ENCODE measurements at places on chromosomes 1 and 21.

GRCh38 chr1:114323959-114324661 is 170.4 kb upstream of the SYT6 start:
- no peak for DNase-seq

DNA sequence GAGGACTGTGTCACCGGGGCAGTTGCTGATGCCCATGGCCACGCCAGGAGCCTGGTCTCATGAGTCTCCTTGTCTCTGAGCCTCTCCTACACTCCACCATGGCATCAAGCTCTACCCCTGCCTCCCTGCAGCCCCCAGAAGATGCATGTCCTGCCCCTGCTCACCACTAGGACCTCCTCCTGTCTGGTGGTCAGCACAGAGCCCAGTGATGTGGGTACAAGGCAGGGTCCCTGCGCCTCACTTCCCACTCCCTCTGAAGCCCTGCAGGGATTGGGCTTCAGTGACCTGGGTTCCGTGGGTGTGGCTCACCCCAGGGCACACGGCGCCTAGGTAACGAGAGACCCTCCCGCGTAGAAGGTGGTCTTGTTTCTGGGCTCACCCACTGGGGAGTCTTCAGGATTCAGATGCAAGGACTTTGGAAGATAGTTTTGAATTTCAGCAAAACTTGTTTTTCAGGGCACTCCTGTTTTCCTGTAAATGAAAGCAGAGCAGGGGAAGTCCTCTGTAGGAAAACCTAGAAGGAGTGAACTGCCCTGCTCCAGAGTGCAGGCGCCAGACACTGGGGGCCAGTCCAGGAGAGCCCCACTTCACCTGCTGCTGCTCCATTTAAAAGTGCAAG is 2.8 kb downstream of the COL18A1 start:
- no peak for DNase-seq

DNA sequence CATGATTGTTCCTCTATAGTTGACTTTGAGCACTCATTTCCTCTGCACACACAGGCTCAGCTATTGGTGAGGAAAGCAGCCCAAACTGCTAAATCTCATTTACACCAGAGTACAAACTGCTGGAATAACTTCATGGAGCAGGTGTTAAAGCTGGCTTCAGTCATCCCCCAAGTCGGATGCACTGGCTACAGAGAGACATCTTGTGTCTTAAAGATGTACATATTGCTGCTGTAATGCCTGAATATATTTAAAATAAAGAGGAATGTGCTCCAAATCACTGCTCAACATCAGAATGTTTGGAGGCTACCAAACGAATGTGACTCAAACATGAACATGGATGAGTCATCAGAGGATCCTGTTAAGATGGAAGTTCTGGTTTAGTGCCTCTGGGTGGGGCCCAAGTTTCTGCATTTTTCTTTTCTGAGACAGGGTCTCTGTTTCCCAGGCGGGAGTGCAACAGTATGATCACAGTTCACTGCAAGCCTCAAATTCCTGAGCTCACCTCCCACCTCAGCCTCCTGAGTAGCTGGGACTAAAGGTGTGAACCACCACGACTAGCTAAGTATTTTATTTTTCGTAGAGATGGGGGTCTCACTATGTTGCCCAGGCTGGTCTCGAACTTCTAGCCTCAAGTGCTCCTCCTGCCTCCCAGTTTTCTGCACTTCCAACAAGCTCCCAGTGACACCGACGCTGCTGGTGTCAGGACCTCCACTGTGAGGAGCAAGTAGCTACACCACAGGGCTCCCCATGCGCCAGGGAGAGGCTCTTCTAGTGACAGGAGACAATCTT is 79.0 kb upstream of the KRTAP19-8 start:
- no peak for DNase-seq

DNA sequence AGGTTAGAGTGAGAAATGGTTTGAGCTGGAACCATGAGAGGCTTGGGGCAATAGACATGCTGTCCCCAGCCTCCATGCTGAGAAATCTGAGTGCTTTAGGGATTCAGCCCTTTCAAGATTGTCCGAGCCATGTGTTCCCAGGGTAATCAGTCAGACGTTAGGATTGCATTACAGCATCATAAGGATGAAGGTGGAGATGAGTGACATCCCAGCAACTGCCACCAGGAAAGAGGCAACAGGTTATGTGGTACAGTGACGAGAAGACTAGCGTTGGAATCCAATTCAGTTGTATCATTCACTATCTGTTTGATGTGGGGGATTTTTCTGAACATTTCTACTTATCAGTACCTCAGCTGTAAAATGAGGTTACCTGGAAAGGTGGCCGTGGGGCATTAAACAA is 1.7 kb downstream of the CAMK1G start:
- DNase-seq: no peak

GRCh38 chr1:17581389-17582123 is 42.1 kb downstream of the ARHGEF10L start:
- DNase-seq: no peak

- DNase-seq: no peak
Observed at GRCh38 chr1:167430849-167431242, 87.5 kb downstream of the CD247 start.

DNA sequence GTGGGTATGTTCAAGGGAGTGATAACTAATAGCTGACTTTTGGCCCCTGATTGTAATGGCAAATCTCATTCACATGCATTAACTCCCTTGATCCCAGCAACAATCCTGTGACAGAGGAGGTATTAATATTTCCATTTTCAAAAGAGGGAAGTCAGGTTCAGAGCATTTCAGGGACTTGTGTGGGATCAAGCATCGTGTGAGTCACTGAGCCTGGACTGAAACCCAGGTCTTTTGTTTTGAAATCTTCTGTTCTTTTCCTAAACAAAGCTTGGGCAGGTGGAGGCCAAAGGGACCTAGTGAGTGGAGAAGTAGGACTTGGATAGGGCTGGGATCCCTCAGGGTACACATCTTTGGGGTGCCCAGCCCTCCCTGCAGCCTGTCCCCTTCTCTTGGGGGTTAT is 37.9 kb downstream of the ETNK2 start:
- no peak for DNase-seq

DNA sequence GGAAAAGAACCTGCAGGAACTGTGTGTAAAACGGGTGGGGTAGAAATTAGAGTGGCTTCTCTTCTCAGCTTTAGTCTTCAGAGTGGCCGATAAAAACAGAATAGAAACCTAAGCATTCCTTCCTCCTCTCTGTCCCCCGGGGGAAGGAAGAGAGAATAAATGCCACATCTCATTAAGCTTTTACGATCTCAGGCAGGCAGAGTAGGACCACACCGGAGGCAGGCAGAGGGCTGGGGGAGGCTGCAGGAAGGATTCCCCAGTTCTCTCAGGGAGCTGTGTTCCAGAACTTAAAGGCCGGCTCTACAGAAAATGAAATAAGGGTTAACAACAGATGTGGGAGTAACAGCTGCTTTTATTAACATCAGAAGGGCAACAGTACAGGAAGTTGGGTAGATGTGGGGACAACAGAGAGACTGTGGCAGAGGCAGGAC is 24.5 kb upstream of the MEF2D start:
- DNase-seq: no peak

DNA sequence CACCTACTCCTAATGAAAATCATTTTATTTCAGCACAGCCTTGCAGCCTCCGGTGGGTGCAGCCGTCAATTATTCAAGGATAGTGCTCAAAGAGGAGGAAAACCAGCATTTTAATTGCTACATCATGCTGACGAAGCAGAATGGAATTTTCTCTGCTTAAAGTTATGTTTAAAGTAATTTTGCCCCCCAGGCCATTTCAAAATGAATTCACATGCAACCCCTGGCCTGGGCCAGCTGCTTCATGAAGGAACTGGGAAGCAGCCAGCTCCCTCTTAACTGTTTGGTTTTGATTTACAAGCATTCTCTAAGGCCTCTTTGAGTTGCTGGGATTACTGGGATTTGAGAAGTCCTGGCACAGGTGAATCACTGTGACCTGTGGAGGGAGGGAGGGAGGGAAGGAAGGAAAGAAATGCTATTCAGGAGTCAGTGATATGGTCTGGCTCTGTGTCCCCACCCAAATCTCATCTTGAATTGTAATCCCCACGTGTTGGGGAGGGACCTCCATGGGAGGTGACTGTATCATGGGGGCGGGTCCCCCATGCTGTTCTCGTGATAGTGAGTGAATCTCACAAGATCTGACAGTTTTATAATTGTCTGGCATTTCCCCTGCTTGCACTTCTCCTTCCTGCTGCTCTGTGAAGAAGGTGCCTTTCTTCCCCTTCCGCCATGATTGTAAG is 66.0 kb downstream of the PGBD5 start:
- DNase-seq: no peak

DNA sequence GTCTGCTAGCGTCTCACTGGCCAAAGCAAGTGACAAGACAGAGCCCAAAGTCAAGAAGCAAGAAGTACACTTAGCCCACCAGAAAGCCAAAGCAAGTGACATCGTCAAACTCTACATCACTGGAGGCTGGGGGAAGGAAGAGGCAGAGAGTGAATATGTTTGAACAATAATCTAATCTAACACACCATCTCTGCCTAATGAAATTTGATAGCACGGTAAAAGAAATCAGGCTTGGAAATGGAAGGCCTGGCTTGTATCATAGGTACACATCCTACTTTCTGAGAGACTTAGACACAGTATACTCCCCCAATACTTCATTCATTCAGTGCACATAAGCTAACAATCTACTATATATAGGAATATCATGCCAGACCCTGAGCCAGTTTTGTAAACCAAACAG is 26.3 kb downstream of the TRABD2B start:
- DNase-seq: no peak

- DNase-seq: no peak
Observed at GRCh38 chr1:167247754-167248153, 27.1 kb downstream of the POU2F1 start.

- no peak for DNase-seq
Observed at GRCh38 chr1:52479076-52479475, 73.8 kb downstream of the TUT4 start.

DNA sequence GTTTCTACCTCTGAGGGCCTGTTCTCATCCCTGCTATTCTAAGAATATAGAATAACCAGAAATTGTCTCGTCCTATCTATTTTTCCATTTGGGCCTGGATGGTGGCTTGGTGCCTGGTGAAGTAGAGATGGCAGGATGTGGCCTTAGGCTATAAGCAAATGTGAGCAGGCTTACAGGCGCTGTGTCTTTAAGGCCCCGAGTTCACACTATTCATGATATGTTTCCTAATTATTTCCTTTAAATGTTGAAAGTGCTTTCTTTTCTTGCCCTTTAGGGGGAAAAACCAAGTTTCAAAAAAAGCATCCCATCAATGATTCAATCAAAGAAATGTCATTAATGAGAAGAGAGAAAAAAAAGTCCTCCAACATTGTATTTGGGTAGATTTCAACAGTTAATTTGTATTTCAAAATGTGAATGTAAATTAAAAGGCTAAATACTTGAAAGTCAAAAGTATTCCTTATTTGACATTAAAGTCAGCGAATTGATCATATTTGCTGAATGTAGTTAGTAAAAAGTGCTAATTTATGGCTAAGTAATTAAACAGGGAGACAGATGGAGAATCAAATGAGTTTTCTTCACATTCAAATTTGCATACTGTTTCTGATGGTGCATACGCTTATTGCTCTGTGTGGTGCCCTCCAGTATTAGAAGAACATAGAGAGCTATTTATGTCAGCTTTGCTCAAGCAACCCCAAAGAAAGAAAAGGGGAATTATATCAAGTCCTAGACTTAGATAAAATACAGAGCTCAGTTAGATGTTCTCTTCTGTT is 34.0 kb upstream of the HUNK start:
- no peak for DNase-seq

DNA sequence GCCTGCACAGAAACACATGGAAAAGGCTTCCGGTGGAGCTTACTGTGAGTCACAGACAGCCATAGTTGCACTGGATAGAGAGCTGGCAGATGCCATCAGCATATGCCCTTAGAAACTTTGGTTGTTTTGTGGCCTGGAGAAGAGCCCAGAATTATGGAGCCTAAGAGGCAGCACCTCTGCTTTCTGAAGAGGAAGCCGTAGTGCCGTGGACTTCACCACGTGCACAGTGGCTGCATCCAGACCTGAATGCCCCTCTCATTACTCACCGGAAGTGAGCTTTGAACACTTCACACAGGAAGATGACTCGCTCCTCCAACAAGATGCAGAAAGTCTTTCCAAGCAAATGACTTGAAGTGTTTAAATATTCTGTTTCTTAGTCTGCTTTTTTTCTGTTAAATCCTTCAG is 28.4 kb downstream of the JUN start:
- peak; percentile 71 for DNase-seq

DNA sequence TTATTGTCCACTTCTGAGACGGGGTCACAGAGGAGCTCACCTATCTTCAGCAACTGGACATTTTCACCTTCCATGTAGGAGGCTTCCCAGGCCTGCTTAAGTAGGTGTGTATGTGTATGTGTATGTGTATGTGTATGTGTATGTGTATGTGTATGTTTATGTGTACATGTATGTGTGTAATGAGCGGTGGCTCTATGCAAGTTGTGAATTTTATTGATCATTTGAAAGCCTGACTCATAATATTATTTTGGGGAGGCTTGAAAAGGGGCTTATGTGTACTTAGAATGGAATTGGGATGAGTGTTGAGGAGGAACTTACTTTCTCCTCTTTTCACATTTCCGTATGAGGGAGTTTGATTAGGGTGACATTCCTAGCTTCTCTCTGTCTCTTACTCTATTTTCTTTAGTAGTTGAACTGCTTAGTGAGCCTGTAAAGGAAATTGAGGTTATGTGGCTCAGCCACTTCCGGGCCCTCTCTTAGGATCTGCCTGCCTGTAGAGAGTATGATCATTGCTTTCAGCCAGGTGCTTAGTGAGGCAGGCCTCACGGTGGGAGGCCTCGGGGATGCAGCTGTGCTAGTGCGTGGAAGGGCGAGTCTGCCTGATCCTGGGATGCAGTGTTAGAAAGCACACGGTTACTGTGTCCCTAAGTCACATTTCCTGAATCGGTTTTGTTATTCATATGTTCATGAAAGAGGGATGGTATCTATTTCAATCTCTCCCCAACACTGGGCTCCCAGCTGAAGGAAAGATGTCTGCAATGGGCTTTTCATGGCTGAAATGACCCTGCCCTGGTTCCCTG is 61.0 kb downstream of the IER5 start:
- peak; percentile 72 for DNase-seq

- no peak for DNase-seq
Observed at GRCh38 chr1:34831721-34832246, 27.8 kb downstream of the SMIM12 start.

- DNase-seq: no peak
Observed at GRCh38 chr1:99702221-99702620, 56.3 kb downstream of the PALMD start.
